Activated CD4-positive, alpha-beta T cell treated with anti-CD3 and anti-CD28 coated beads, Interleukin-2, Interleukin-6, amounts not matched to agents 100 ng/mL and 50 ng/mL, durations not matched to agents 16 hours and 8 hours (primary cell): ENCODE measurements at places on chromosomes 7 and 10.

GRCh38 chr7:89757910-89758309 lies 396.4 kb upstream of the STEAP1 start:
- DNase-seq, result no peak

DNA sequence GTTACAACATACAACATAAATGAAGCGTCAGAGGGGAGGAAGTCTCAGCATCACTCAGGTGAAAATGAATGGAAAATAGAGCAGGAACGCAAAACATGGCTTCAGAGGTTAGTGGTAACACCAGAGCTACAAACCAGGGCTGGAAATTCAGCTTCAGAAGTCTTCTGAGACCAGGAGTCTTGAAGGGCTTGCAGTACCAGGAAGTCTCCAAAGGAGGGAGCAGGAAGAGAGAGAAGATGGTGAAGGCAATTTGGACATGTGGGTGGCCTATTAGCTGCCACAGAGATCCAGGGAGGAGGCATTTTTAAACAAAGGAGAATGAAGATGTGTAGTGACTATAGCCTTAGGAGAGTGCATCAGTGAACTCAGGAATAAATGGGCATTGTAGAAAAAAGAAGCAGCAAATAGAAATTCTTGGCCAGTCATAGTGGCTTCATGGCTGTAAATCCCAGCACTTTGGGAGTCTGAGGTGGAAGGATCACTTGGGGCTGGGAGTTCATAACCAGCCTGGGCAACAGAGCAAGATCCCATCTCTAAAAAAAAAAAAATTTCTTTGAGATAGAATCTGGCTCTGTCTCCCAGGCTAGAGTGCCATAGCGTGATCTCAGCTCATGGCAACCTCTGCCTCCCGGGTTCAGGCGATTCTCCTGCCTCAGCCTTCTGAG lies 9.3 kb upstream of the TET1 start:
- DNase-seq, result peak; percentile 63

DNA sequence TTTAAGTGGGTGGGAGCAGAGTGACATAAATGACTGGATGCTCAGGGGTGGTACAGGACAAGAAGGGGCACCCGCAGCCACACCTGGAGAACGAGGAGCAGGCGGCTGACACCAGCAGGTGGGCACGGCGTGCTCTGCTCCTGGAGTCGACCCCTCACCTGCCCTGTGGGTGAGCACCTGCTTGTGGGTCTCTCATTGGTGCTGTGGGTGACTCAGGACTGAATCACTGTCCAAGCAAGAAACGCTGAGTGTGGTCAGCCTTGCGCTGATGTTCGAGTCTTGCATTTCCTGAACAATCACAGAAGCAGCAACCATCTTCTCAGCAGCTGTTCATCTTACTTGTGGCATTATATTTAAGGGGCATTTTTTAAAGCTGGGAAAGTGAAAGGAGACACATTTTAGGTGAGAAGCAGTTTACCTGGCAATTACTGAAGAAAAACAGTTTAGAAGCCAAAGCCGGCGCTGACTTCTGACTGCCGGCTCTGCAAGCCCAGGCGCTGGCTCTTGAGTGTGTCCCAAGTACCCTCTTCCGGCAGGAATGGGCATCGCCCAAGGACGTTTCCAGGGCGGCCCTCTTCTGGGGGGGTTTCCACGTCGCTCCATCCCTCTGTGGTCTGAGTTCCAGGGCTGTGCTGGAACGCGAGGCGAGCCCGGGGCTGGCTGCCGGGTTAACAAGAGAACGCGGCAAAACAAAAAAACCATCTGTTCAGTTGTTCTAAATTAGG lies 145.2 kb upstream of the PFKP start:
- DNase-seq, result no peak

DNA sequence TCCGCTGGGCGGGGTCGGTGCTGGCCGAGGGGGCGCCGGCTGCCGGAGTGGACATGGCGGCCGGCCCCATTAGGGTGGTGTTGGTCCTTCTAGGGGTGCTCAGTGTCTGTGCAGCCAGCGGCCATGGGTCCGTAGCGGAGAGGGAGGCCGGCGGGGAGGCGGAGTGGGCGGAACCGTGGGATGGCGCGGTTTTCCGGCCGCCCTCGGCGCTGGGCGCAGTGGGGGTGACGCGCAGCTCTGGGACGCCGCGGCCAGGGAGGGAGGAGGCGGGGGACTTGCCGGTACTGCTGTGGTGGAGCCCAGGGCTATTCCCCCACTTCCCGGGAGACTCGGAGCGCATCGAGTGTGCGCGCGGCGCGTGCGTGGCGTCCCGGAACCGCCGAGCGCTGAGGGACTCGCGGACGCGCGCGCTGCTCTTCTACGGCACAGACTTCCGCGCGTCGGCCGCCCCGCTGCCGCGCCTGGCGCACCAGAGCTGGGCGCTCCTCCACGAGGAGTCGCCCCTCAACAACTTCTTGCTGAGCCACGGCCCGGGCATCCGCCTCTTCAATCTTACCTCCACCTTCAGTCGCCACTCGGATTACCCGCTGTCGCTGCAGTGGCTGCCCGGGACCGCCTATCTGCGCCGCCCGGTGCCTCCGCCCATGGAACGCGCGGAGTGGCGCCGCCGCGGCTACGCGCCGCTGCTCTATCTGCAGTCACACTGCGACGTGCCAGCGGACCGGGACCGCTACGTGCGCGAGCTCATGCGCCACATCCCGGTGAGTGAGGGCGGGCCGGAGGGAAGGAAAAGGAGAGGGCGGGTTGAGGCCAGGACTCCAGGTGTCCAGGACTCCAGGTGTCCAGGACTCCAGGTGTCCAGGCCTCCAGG lies 9.3 kb upstream of the CHCHD1 start:
- peak; percentile 88 for DNase-seq

DNA sequence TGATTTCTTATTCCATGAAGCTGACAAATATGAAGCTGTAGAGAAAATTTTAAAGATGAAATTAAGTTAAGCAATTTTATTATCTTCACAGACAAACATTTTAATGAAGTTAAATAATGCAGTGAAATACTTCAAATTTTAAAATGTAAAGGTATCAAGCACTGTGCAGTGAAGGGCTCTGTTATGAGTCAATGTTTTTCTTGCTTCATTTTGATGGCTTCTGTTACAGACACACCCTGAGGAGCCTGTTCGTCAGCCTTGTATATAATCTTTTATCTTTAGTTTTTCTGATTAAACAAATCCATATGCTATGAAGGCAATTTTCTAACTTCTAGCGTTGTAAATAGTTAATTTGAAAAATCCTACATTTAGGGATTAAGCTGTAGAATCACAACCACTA lies 18.5 kb downstream of the VSTM2A start:
- no peak for DNase-seq

- DNase-seq, result no peak
These were observed 195.6 kb downstream of the WDR37 start for GRCh38 chr10:1251769-1252168.

DNA sequence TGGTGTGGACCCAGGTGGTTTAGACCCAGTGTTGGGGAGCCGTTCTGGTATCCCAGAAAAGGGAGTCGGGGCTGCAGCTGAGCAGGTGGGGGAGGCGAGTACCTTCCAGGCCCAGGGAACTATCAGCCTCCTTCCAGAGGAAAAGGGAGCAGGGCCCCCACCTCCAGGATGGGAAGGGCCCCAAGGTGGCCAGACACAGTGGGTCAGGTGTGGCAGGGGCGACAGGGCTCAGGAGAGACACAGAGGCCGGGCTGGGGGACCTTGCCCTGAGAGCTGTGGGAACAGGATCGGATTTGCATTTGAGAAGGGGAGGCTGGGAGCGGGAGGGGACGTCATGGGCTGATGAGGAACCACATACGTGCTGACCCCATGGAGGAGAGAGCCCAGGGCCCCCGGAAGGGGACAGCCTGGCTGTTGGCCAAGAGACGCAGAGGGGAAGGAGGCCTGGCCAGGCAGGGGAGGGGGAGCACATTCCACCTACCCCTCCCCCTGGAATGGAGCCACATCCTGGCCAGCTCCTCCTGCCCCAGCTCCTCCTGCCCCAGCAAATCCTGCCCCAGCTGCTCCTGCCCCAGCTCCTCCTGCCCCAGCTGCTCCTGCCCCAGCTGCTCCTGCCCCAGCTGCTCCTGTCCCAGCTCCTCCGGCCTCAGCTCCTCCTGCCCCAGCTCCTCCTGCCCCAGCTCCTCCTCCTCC lies 9.7 kb upstream of the TTYH3 start:
- DNase-seq, result no peak

- no peak for DNase-seq
These were observed 85.1 kb downstream of the C10orf90 start for GRCh38 chr10:126585249-126586017.

DNA sequence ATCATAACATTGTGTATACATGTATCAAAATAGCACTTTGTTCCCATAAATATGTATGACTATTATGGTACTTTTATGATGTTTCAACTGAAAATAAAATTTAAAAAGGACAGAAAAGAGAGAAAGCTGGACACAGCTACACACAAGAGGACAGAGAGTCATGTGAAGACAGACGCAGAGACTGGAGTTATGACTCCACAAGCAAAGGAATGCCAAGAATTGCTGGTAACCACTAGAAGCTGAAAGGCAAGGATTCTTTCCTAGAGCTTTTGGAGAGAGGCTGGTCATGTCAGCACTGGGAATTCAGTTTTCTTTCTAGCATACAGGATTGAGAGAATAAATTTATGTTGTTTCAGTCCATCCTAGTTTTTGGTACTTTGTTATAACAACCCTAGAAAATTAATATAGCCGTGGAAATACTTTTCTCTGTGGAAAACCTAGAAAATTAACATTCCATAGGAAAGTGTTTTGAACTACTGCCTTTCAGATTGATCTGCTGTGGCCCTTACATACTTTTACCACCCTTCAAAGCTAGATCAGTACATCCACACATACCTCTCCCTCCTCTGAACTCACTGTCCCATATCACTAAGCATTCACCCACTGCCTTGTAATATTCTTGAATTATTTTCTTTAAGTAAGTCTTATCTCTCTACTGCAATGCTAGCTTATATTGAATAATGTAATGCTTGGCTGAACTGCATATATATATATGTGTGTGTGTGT lies 575.3 kb downstream of the IPMK start:
- no peak for DNase-seq

- DNase-seq, result no peak
These were observed 45.8 kb downstream of the SUFU start for GRCh38 chr10:102549549-102549948.

DNA sequence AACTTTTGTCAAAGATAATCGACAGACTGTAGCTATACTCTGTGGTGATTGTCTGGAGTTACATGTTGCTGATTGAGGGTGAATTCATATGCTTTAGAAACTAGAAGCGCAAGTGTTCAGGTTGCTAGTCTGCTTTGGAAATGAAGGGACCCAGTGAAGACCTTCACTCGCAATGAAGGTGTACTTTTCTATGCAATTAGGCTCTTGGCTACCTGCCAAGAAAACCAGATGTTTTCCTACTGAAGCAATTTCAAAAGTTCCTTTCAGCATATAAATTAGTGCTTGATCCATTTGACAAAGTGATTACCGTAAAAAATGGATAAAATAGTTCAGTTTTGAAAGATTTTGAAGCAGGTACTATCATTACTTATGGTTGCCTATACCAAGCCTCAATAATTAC lies 10.0 kb upstream of the STK31 start:
- no peak for DNase-seq

GRCh38 chr10:12777840-12778585 lies 223.5 kb downstream of the CCDC3 start:
- peak; percentile 7 for DNase-seq

GRCh38 chr10:55550236-55550635 lies 749.2 kb upstream of the PCDH15 start:
- DNase-seq, result no peak

- DNase-seq, result no peak
These were observed 167.6 kb downstream of the ANK3 start for GRCh38 chr10:60222047-60222446.

DNA sequence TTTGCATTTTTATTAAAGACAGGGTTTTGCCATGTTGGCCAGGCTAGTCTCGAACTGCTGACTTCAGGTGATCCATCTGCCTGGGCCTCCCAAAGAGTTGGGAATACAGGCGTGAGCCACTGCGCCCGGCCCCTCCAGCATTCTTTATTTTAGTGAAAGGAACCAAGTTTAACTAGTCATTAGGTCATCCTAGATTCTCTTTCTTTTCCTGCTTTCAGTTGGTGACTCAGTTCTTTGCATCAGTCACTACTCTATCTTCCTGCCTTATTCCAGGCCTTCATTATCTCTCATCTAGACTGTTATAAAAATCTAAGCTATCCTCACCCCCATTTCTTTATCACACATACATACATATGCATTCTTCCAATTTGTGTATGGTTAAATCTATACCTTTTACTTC lies 63.7 kb downstream of the PRSS58 start:
- DNase-seq, result no peak

DNA sequence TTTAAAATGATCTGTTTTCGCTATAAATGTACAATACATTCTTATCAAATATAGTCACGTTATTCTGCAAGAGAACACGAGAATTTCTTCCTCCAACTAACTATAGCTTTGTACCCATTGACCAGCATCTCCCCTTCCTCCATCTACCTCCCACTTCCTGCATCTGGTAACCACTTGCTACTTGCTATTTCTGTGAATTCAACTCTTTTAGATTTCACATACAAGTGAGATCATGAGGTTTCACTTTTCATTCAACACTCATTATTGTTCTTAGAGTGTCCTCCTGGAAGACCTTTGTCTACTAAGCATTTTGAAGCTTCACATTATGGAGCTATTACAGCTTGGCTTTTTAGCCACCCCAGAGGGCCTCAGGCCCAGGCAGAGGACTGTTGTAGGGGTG lies 741.3 kb upstream of the FZD8 start:
- no peak for DNase-seq

DNA sequence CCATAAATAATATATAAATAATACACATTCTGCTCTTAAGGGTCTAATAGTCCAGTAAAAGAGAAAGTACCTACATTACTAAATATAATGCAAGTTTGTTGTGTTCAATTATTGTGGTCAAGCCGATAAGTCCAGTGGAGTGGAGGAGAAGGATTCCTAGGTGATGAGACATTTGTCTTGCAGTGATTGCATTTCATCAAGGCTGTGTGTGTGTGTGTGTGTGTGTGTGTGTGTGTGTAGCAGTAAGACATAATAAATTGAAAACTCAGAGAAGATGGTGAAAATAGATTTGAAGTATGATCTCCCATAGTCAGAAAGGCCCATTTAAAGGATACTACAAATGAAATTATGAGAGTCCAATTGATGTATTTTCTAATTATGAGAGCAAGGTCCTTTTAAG lies 192.5 kb upstream of the SEMA3C start:
- DNase-seq, result no peak

- DNase-seq, result no peak
These were observed 8.4 kb downstream of the TLX1 start for GRCh38 chr10:101139421-101139911.

GRCh38 chr7:81081616-81082015 lies 162.8 kb upstream of the SEMA3C start:
- DNase-seq, result no peak

GRCh38 chr7:1425292-1426136 lies 33.8 kb downstream of the MICALL2 start:
- DNase-seq, result peak; percentile 23
